Osteoblast (primary cell): ENCODE measurements at places on chromosomes 11 and 22. TPM values are rescaled to one million over a fixed set of nuclear protein-coding genes. Genes with fewer than 3 reads are reported as not detected.
A peak's percentile ranks its signal among the peaks of the same experiment; 100 is the strongest.

- peak; percentile 45 for DNase-seq
These were observed 27.8 kb upstream of the ACR start for GRCh38 chr22:50710221-50710620.

DNA sequence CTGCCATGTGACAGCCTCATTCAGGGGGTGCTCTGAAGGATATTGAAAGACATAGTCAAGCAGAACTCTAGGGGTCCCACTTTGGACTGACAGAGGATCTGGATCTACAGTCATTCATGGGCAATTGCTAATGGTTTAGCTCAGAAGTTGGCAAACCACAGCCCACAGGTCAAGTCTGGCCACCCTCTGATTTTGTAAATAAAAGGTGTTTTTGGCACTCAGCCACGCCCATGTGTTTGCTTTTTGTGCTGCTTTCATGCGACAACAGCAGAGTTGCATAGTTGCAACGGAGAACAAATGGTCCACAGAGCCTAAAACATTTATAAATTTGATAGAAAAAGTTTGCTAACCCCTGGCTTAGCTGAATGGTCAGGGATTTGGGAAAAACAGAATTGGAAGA, 41.7 kb downstream of the RPS6KA4 start:
- no peak for DNase-seq

- DNase-seq, result no peak
These were observed 59.8 kb upstream of the CD82 start for GRCh38 chr11:44505581-44506054.

DNA sequence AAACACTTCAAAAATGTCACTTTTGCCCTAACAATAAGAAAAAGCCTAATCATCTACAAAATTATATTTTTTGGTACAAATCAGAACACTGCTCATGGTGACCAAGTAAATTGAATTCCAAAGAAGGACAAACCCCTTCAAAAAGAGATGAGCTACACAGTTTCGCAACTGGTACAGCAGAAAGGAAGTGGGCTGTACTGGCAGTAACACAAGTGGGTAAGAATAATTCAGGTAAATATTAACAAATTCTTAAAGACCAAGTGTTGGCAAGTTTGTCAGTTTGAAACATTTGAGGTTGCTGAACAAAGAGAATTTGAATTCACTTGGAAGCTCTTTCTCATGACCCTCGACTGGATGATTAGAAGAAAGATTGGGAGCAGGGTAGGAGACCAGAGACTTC, 35.5 kb downstream of the MSANTD4 start:
- no peak for DNase-seq

OR10D3 gene
- total RNA-seq, result not detected in 2 replicates

GRCh38 chr11:12986194-12986898, 22.8 kb upstream of the RASSF10 start:
- no peak for DNase-seq

- DNase-seq, result no peak
These were observed 5.4 kb downstream of the PDE2A start for GRCh38 chr11:72668629-72669347.

ST14 gene
- total RNA-seq, result under 0.01 TPM in 1 of 2 replicates, not detected in the other

CRYBB1 gene
- total RNA-seq, result not detected in 2 replicates

- DNase-seq, result peak; percentile 90
These were observed 85.5 kb downstream of the CDKN1C start for GRCh38 chr11:2799881-2800654.

DNA sequence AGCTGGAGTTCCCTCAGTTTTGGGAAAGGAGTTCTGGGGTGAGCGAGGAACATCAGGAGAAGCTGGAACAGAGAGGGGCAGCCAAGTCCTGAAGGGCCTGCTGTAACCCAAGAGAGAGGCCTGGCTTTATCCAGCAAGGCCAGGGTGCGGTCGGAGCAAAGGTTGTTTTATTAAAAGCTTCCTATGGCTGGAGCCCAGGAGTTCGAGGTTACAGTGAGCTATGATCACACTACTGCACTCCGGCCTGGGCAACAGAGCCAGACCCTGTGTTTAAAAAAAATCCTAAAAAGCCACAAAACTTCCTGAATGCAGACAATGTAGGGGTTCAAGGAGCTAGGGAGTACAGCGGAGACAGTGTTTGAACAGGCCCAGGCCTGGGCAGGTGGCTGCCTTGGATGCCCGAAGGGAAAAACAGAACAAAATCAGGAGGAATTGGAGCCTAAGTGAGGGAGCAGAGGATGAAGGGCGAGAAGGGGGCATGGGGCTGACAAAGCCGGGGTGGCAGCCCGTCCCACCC, 22.2 kb upstream of the MALAT1 start:
- peak; percentile 74 for DNase-seq

- no peak for DNase-seq
These were observed 4.3 kb downstream of the TNNI2 start for GRCh38 chr11:1843098-1843473.

HSPB2 gene
- total RNA-seq, result 2.1 and 2.2 TPM in 2 replicates

DNA sequence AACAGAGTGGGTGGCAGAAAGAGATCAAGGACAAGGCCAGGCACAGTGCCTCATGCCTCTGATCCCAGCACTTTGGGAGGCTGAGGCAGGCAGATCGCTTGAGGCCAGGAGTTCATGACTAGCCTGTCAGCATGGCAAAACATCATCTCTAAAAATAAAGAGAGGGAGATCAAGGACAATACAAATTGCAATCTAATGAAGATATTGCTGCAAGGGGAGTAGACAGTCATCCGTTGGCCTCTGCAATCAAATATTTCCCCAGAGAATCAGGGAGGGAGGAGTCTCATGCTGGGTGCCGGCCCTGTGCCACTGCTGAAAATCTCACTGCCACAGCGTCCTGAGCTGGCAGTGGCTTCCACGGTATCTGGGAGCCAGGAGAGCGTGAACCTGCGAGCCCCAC, 19.4 kb upstream of the IL17RA start:
- no peak for DNase-seq

GRCh38 chr11:82972103-82972502, 70.6 kb downstream of the DDIAS start:
- DNase-seq, result no peak

DNA sequence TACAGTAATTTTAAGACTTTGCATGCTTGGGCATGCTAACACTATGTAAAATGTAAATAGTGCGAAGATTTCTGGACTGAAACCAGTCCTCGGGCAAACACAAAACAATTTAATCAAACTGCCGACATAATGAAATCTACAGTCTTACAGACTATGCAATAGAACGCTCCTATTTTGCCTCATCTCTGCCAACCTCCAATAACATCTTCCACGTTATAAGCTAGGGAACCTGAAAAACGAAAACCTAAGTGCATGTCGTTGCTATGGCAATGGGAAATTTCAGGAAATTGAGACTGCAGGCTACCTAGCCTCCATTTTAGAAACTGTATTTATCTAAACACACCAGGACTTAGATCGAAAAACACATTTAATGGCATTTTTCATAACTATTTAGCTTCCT, 1.1 kb downstream of the CSTF3 start:
- DNase-seq, result peak; percentile 42

CSF2RB gene
- total RNA-seq, result 1.1 and 1.2 TPM in 2 replicates

DNA sequence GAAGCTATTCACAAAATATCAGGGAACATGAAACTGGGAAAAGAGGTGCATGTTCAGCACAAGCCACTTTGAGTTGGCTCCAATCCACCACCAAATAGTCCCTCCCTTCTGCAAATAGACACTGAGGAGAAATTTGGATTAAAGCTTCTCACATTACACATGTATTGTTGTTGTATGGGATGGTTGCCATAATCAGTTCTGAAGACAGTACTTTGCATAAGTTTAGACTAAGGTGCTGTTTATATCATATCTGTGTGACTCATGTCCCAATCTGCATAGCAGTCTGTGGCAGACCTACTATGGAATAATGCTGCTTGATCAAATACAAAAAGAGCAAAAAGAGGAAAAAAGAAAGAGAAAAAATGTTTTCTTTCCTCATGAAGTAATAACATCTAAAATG, 376.7 kb upstream of the DDI1 start:
- DNase-seq, result no peak

GALNT18 gene
- total RNA-seq, result 3.2 and 4.7 TPM in 2 replicates

DNA sequence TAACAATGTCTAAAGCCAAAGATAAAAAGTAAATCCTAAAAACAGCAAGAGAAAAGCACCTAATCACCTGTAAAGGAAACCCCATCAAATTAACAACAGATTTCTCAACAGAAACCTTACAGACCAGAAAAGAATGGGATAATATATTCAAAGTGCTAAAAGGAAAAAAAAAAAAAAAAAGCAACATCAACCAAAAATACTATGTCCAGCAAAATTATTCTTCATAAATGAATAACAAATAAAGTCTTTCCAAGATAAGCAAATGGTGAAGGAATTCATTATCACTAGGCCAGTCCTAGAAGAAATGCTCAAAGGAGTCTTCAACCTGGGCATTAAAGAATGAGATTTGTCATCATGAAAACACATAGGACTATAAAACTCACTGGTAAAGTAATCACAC, 192.0 kb upstream of the UBASH3B start:
- DNase-seq, result no peak

- DNase-seq, result peak; percentile 93
These were observed 17.1 kb upstream of the EFCAB6 start for GRCh38 chr22:43828998-43829782.

DNA sequence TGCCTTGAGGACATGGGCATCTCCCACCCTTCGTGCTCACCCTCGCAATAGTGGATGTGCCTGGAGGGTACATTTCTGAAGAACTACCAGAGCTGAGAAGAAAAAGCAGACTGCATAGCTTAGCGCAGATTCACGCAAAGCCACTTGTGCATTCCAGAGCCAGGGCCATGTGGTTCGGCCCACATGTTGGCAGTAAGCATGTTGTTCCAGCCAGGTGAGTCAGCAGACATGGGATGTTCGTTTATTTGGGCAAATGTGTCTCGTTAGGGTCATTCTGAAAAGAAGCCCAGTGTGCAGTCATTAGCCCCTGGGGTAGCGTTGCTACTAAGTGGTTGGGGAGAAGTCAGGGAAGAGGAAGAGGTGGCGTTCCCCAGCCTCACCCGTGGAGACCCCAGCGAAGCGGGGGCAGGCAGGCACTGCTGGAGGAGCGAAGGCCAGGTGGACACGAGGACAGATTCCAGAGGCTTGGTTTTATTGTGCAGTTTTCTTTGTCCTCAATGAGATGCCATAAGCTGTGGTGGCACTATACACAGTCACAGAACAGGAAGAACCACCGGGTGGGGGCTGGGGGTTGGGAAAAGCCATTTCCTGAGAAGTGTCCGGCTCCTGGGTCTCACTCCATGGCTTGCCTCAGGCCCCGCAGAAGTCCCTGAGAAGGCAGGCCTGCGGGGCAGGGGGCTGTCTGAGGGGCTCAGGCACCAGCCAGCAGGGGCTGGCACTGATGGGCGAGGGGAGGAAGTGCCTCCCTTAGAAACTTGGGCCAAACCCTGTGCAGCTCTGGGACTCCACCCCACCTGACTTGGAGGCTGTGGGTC, 5.0 kb downstream of the THY1 start:
- DNase-seq, result peak; percentile 98

VWCE gene
- total RNA-seq, result 4.7 and 6.2 TPM in 2 replicates

GRCh38 chr11:46281371-46281831, 3.9 kb downstream of the CREB3L1 start:
- peak; percentile 77 for DNase-seq
